ENCODE measurements at places on chromosomes 5 and 9. TPM values are rescaled to one million over a fixed set of nuclear protein-coding genes. Genes with fewer than 3 reads are reported as not detected.

GRCh38 chr5:141245250-141245717 is at the start of gene PCDHB15:
TSS of gene PCDHB15 (plus strand) at chr5:141245395. CDS start at chr5:141245579, 184 bp downstream.
- no peaks in the 10 kb centered on the region for H3K4me1 ChIP-seq
- H3K27ac ChIP-seq = no peak within 1 kb of the TSS
- DNase-seq = no peak
- H3K36me3 ChIP-seq = peaks cover 22% of the 10 kb centered on the region
- H3K27me3 ChIP-seq = no peaks in the 10 kb centered on the region

DNA sequence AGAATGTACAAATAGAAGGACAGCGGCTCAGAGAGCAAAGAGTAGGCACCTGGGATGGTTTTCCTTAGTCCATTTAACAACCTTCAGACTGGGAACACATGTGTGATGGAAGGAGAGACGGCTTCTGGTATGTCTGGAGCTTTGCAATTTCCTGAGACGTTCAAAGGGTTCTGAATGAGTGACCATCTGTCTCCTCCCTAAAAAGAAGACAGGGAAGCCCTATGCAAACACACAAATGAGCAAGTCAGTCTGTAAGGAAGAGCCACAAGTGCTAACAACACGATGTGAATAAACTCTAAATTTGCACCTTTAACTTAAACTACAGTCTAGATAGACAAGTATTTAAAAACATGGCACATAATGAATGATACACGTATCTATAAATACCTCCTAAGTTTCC is 391.0 kb downstream of the ICE1 start:
- H3K36me3 ChIP-seq = no peaks in the 10 kb centered on the region
- no peak overlapping the region for H3K27ac ChIP-seq
- DNase-seq = no peak
- no peak overlapping the region for H3K4me3 ChIP-seq
- no peaks in the 10 kb centered on the region for H3K4me1 ChIP-seq
- no peaks in the 10 kb centered on the region for H3K27me3 ChIP-seq

- H3K4me3 ChIP-seq = no peak overlapping the region
- no peak for DNase-seq
- H3K27ac ChIP-seq = no peak overlapping the region
- H3K27me3 ChIP-seq = no peaks in the 10 kb centered on the region
These were observed 74.2 kb downstream of the UGCG start for GRCh38 chr9:111970827-111971226.

DNA sequence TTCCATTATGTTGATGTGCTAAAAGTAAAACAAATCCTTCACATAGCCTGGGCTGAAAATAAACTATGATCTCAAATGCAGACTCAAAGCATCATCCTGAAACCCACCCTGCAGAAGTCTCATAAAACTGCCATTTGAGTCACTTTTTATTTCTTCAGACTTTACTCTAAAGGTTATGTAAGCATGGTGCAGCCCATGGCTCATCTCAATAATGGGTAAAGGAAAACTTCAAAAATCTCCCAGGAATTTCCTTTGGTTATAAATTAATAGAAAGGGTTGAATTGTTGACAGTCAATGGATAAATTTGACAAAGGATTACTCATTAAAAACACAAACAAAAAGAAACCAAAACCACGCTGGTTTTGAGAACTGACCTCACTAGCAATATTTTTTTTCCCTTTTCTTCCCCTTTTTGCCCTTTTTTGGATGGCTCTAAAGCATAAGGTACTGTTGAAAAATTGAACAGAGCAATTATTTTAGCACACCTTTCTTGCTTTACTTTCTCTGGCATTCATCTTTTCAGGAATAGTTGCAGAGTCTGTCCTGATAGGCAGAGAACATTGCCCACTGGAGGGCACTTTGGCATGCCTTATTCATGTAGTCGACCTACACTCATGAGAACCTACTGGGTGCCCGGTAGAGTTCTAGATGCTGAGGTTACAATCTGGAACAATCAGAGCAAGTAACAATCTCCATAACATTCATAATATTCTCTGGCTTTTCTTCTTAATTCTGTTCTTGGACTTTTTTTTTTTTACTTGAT is 191.4 kb downstream of the TMEM167A start:
- H3K4me3 ChIP-seq = no peak overlapping the region
- H3K36me3 ChIP-seq = no peaks in the 10 kb centered on the region
- peaks cover 4% of the 10 kb centered on the region for H3K27me3 ChIP-seq
- H3K4me1 ChIP-seq = peaks cover 10% of the 10 kb centered on the region
- H3K27ac ChIP-seq = no peak overlapping the region

DNA sequence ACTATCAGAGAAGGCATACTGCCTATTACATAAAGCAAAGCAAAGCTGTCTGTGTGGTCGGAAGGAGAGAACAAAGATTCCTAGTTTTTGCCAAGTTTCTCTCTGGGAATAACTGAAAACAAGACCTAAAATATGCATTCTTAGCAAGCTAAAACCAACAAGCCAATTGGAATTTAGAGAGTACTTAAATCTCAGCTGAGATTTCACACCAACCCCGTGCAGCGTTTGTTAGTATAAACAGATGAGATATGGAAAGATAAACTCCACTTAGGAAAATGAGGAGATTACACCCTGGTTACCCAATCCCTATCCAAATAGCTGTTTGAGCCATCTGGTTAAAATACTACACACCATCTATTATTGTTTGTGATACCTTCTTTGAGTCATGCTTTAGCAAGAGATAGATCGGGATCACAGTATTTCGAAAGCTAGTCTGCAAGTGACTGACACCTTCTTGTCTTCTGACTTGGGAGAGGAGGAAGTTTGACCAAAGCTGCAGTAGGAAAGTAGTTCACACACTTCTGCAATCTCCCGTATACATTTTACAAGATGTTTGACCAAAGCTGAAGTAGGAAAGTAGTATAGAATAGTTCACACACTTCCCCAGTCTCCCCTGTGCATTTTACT is 18.2 kb downstream of the FAF2 start:
- no peak for DNase-seq
- no peaks in the 10 kb centered on the region for H3K27me3 ChIP-seq
- H3K4me3 ChIP-seq = no peak overlapping the region
- H3K27ac ChIP-seq = peak overlapping the region; percentile 71
- H3K4me1 ChIP-seq = peaks cover 23% of the 10 kb centered on the region

- H3K27me3 ChIP-seq = no peaks in the 10 kb centered on the region
- H3K4me1 ChIP-seq = peaks cover 54% of the 10 kb centered on the region
- no peak for DNase-seq
- peaks cover 4% of the 10 kb centered on the region for H3K36me3 ChIP-seq
These were observed 159.8 kb upstream of the GAS1 start for GRCh38 chr9:87107072-87107471.

DNA sequence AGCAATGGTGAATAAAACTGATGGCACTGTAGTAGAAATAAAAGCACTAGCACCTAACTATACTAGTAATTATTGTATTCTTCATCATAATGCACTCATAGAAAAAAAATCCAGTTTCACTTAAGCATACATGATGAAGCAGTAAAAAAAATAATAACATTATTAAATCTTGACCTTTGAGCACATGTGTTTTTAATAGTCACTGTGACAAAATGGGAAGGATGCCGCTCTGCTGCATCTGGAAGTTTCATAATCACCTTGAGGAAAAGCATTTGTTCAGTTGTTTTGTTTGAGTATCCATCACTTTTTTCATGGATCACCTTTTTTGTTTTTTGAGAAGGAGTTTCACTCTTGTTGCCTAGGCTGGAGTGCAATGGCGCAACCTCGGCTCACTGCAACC is 13.2 kb downstream of the OR2K2 start:
- no peaks in the 10 kb centered on the region for H3K36me3 ChIP-seq
- H3K27ac ChIP-seq = no peak overlapping the region
- DNase-seq = no peak
- H3K4me1 ChIP-seq = no peaks in the 10 kb centered on the region

DNA sequence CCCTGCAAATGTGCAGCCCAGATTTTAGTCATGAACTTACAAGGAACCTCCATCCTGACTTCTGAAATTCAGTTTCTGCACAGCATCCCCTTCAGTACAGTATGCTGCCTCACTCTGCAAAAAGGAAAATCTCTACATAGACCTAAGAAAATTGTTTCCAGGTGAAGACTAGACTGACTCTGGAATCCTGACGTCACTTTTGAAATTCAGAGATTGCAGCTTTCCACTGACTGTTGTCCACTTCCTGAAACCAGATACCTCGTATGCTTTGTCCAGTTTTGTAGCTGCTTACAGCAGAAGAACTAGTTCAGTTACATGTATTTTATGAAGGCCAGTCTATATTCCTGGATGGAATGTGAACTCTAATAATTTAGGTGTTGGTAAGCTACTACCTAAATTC is 629.3 kb upstream of the ST8SIA4 start:
- no peaks in the 10 kb centered on the region for H3K36me3 ChIP-seq
- H3K27ac ChIP-seq = no peak overlapping the region
- no peak overlapping the region for H3K4me3 ChIP-seq
- DNase-seq = no peak
- H3K4me1 ChIP-seq = no peaks in the 10 kb centered on the region
- no peaks in the 10 kb centered on the region for H3K27me3 ChIP-seq

DNA sequence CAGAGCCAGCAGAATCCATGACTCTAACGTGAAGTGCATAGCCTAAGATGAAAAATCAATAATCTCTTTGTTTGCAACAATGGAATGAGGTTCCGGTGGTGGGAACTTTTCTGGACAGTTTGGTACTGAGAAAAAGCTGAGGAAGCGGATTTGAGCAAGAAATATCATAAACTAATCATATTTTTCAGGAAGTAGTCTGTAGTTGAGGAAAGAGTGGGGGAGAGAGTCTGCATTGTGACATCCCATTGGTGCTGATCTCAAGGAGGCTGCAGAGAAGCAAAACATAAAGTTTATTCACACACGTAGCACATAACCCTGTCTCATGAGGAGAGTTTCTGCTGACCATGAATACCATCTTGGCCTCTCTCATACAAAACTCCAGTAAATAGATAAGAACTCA is 15.8 kb upstream of the FCHO2 start:
- no peaks in the 10 kb centered on the region for H3K36me3 ChIP-seq
- peaks cover 18% of the 10 kb centered on the region for H3K4me1 ChIP-seq
- DNase-seq = no peak
- no peaks in the 10 kb centered on the region for H3K27me3 ChIP-seq
- H3K27ac ChIP-seq = no peak overlapping the region
- no peak overlapping the region for H3K4me3 ChIP-seq

Gene SMIM33
- not detected for total RNA-seq

Gene OR1J2
- total RNA-seq = not detected

Gene XPA
- total RNA-seq = 10.6 TPM

Gene CYSRT1
- 1.5 TPM for total RNA-seq

Gene HSPA4
- total RNA-seq = 94.9 TPM

Gene KLHL9
- 35.2 TPM for total RNA-seq

Measured in osteocyte (in vitro differentiated cells).